ENCODE measurements at places on chromosomes 7 and 10.

DNA sequence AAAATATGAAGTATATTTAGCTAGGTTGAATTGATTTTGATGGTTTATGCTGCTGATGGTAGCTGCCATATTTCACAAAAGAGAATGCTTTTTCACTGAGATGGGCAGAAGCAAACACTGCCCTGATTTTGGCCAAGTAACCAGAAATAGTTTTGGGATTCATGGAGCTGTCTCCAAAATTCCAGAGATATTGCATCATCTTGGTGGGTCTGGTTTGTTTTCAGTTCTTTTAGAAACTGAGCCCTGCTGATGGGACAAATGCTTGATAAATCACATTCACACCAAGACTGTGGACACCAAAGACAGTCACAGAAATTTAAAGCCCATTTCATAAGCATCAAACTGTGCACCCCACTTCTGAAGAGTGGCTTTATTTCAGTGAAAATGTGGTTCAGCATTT, 140.5 kb downstream of the BICC1 start:
- no peak for DNase-seq

- DNase-seq: peak; percentile 88
Measured at GRCh38 chr10:21292763-21293517, 232.5 kb downstream of the SKIDA1 start.

DNA sequence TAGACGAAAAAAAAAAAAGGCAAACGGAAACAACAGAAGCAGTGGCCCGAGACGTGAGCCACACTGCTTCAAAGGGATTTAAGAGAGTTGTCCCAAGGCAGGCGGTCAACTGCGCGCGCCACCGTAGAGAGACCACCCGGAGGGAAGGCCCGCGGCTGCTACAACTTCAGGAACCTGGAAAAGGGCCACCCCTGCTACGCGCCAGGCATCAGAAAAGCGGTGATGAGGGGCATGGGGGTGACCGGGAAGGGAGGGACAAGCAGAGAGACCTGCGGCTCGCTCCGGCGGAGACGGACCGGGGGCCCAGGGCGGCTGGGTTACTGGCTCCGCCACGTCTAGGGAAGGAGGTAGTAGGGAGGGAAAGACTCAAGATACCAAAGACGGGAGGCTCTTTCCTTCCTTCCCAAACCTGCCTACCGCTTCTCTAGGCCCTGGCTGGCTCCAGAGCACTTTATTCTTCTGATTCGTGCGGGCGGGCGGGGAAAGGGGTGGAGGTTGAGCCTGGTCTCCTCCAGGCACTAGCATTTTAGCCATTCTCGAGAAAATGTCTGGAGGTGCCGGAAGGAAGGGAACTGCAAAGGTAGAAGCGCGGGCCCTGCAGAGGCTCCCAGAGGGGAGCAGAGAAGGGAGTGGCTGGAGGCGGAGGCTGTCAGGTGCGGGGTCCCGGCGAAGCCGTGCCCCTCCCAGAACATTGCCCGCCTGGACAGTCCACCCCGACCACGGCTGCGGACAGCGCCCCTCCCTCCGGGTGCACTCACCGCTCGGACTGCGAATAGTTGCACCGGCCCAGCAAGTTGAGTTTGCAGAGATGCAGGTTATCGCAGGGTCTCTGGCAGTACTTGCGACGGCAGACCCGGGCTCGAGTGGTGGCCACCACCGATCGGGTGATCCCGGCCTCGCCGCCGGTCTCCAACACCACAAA, 993 bp downstream of the ZC3HAV1 start:
- peak; percentile 38 for DNase-seq

DNA sequence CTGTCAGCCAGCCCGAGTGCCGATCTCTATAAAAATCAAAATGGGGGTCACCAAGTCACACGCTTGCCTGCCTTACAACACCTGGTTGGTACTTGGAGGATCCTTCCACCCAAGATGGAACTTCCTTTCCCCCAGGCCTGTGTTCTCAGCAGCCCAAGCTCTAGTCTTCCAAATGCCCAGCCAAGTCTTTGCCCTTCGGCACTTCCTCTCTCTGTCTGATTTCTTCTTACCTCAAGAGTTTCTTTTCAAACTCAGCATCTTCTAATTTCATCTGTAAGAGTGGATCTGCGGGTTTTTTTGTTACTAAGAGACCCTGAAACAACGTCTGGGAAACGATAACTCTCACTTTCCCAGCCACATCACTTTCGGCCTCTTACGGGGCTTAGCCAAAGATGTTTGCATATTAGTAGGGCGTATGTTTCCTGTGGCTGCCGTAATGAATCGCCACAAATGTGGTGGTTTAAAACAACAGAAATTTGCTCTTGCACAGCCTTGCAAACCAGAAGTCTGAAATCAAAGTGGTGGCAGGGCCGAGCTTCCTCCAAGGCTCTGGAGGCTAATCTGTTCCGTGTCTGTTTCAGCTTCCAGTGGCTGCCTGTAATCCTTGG, 219.9 kb downstream of the TCF7L2 start:
- no peak for DNase-seq

DNA sequence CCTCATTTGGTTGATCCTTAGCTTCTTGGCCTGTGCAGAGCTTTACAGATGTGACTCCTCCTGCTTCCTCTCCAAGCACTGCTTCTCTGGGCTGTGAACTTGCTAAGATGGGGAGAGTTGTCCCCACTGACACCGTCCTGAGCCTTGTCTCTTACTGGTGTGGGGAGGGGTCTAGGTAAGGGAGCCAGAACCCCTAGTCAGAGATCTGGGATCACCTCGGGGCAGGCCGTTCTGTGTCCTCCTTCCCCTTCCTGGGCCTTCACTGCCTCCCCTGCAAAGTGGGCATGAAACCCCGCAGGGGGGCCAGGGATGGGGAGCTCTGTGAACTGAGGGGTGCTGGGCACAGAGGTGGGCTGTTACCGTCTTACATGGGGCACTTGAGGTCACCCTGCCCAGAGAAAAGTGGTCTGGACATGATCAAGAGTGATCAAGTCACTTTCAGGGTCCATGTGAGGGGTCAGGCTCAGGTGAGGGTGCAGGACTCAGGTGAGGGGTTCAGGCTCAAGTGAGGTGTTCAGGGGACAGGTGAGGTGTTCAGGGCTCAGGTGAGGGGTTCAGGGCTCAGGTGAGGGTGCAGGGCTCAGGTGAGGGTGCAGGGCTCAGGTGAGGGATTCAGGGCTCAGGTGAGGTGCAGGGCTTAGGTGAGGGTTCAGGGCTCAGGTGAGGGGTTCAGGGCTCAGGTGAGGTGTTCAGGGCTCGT, 86.2 kb downstream of the ADCY1 start:
- DNase-seq: no peak

All from hindlimb muscle (tissue), 1 donor.